ENCODE measurements at places on chromosomes 12 and 14. TPM values are rescaled to one million over a fixed set of nuclear protein-coding genes. Genes with fewer than 3 reads are reported as not detected.

The KSR2 gene
- 0.13 TPM for polyA plus RNA-seq

DNA sequence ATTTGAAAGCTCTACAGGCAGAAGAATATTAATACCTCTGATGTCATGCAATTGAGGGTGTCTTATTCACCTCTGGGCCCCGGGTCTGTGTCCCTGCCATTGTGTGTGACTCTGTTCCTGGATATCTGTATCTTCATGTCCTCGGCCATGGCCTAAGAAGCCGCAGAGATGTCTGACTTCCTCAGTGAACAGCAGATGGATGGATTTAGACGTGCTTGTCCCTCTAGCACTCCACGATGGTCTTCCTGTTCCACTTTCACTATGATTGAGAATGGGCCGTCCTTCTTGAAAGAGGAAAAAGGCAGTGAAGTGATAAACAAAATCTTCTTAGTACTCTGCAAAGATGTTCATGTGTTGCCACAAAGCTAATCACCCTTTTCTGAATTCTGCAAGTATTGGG lies 217.4 kb downstream of the SLC41A2 start:
- peak; percentile 85 for DNase-seq

DNA sequence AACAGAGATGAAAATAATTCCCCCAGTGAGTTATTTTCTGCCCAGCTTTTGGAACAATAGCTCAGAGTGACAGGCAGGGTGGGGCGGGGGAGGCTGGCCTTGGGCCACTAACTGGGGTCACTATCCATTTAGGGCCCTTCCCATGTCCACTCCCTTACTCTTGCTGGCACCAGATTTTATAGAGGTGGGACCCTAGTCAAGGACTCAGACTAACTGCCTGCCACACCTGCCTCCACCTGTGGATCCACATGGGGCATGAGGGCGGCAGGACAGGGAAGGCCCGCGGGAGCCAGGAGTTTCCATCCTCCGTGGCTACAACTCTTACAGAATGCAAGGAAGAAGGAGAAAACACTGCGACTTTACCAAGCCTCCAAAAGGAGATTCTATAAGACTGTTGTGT lies 10.1 kb downstream of the VDR start:
- no peak for DNase-seq

DNA sequence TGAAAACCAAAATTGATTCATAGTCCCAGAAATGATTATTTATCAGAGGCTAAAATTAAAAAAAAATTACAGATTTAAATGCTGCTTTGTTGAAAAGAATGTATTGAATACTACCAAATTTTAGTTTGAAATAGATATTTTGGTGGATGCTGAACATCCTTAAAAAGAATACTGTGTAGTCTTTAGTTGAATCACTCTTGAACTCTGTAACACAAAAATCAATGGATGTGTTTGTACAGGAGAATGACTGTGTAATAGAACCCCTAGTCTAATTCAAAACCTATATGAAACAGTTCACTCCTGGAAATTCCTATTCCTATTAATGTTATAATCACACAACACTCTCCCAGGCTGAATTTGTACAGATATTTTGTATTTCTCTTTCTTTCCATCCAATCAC lies 1.5 kb upstream of the TSPAN8 start:
- no peak for DNase-seq

DNA sequence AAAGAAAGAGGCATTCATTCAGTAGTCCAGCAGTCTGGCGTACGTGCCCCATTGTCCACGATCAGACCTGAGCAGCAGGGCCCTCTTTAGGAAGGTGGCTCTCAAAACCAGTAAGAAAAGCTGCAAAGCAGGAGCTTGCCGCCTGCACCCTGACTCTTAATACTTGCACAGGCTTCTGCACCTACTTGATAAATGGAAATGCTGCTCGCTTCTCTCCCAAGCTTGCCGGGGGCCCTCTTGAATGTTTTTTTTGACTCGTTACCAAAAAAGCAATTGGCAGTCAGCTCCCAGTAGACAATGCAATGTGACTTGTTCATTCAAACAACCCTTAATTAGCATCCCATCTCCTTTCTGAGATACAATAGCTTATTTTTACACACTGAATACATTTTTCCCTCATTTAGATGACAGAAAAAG lies 27.2 kb upstream of the PTPRB start:
- peak; percentile 35 for DNase-seq

GRCh38 chr14:75578786-75579337 lies 442 bp downstream of the FLVCR2 start:
- DNase-seq = peak; percentile 59

DNA sequence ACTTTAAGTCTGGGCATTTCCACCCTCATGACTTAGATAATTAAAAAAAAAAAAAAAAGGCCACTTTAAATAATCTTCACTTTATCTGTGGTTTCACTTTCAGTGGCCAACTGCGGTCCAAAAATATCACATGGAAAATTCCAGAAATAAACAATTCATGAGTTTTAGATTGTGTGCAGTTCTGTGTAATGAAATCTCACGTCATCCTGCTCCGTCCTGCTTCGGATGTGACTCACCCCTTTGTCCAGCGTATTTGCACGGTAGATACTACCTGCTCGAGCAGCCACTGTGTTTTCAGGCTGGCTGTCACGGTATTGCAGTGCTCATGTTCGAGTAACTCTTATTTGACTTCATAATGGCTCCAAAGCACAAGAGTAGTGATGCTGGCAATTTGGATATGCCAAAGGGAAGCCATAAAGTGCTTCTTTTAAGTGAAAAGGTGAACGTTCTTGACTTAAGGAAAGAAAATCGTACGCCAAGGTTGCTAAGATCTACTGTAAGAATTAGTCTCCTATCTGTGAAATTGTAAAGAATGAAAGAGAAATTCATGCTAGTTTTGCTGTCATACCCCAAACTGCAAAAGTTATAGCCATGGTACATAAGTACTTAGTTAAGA lies 2.4 kb downstream of the E2F7 start:
- DNase-seq = no peak

GRCh38 chr12:125159702-125160101 lies 94.5 kb downstream of the AACS start:
- DNase-seq = no peak

GRCh38 chr12:99695050-99695449 lies 47.5 kb downstream of the GARIN6 start:
- no peak for DNase-seq

DNA sequence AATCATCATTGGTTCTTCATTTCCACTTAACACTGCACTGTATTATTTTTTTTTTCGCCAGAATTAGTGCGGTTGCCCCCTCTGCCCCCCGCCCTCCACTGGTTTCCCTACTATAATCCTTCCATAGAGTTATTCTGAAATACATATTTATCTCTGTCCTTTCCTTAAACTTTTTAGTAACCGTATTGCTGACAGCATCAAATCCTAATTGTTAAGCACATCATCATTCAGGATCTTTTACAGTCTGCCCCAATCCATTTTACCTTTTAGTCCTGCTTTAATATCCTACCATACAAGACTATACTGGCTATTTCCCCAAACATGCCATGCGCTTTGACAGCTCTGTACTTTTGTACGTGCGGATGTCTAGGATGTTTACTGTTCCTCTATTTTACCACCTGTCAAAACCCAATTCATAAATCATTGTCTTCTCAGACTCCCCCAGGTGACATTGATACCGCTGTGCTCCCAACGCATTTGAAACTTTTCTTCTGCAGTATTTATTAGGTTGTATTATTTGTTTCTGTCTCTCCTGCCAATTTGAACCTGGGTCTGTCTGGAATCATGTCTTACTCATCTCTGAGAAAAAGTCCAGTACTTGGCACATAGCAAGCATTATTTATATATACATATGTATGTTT lies 1.0 kb downstream of the FGFR1OP2 start:
- DNase-seq = peak; percentile 13

The SYNE2 gene
- 29.1 TPM for polyA plus RNA-seq

DNA sequence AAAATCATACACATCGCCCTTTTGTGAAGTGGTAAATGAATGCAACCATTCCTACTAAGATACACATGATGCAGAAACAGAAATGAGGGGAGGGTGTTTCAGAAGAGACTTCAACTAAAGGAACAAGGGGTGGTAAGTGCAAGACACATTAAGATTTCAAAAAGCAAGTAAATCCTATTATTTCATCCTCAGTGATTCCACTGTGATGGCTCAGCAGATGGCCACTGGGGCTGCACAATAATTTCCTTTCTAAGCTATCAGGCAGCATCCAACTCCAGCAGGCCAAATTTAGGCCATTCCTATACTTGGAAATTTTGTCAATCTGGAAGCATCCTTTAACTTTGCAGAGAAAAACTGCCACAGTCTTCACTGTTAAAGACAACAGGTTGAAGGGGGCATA lies 272.4 kb downstream of the NELL2 start:
- DNase-seq = no peak

DNA sequence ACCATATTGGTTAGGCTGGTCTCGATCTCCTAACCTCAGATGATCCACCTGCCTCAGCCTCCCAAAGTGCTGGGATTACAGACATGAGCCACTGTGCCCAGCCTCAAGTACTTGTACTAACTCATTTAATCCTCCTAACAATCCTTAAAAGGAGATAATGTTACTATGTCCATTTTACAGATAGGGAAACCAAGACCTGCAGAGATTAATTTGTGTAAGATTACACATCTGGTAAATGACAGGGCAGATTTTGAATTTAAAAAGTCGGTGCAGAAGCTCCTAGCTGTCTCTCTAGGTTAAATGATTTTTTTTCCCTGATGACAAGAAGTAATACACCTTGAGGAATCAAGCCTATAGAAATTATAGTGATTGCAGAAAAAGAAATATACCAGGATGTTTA lies 13.7 kb upstream of the HECTD1 start:
- DNase-seq = no peak

DNA sequence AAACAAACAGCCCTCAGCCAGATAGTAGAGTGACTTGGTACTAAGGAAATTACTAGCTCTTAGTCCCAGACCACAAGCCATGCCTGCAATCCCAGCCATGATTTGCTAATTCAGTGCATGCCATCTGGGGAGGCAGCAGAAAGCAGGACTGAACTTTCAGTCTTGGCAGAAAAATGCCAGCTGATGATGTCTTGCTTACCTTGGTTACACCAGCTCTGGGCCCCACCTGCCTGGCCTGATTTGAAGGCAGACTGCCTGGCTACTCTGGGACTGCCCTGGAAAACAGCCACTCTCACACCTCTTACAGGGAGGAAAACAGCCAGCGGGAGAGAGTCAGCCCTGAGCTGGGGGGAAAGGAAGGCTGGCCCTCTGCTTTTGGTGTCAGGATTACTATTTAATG lies 4.6 kb upstream of the UNC119B start:
- DNase-seq = no peak

GRCh38 chr12:117035287-117035686 lies 63.9 kb downstream of the TESC start:
- DNase-seq = no peak

The AMDHD1 gene
- polyA plus RNA-seq = 0.09 TPM

- DNase-seq = peak; percentile 91
Observed at GRCh38 chr14:34059925-34060650, 109.2 kb upstream of the EGLN3 start.

DNA sequence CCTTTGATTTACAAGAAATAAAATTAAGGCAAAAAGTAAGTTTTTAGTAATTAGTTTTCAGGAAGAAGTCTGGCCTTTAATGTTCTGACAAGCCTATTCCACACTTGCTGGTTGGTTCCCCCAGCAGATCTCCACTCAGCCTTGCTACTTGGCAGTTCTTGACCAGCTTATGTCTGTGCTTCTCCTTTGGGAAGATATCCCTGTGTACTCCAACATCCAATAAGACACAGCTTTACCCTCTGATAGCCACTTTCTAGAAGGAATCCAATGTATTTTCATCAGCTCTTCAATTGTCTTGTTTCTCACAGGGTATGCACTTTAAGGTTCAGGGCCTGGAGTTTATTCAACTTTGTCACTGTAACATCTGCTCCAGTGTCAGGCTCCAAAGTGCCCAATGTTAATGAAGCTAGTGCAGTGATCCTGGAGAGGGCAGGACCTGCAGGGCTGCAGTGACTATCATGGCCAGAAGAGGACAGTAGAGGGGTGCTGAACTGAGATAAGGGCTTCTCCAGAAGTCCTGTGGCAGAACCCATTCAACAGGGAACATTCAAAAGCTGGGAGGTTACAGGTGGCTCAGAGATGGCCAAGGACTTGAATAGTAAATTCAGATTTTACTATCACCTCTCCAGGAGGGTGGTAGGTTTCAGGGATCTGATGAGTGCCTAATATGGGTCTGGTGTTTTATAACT lies 22.9 kb downstream of the JKAMP start:
- DNase-seq = peak; percentile 40

DNA sequence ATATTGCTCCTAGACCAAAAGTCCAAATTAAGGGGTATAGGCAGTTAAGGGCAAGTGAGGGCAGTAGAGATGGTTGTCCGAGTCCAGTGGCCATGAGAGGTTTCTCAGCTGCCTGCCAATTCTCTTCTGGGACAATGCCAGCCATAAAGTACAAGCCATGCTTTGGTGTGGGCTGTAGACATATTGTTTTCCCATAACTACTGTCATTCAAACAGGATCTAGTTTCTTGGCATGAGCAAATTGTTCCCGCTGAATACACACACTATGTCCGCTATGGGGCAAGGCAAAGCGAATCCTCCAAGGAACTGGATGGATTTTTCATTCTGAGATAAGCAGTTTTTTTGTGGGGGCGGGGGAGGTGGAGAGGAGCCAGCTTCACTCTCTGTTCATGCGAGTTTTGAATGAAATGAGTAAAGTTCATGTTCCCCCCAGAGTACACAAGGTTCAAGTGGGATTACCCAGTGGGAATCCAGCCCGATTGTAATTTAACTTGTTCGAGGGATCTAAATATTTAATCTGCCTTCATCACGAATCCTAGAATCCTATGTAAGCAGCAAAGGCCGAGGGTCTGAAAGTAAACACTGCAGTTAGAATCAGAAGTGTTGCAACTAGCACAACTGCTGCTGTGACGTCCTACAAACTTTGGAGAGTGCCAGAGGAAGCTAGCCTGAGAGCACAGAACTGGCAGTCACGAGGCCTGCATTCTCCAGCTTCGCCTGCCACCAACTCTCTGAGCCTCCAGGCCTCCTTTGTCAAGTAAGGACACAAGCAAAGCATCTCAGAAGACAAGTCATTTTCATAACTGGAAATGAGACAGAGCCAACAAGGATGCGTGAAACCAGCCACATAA lies 137.0 kb downstream of the CRADD start:
- peak; percentile 86 for DNase-seq

- DNase-seq = no peak
Observed at GRCh38 chr12:119375883-119376190, 41.3 kb downstream of the CCDC60 start.

DNA sequence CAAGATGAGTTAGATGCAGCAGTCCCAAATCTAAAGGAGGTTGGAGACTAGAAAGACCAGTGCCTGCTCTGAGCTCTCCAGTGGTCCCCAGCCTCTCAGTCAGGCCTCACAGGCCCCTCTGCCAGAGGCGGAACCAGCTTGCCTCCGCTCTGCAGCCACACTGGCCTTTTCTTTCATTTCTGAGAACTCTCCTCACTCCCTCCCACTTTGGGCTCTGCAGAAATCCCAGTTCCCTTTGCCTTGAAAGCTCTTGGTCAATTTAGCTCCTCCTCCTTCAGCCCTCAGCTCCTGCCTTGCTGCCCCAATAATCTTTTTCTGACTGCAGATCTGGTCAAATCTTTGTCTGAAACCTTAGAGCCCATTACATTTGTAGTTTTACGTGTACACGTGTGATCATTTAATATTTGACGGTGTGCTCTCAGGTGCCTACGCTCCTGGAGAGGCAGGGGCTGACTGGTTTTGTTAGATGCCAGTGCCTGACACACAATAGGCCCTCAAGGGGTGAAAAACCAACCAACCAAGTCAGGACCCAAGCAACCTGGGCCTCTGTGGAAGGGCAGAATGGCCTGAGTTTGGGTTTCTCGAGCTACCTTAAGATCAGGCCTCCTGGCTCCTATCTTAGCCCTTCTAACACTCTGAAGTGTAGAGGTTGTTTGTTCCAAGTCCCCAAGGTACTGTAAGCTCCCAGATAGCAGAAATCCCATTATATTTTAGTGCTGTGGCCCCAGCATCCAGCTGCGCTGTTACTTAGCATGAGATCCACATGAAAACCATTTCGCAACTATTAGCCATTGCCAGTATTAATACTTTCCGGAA lies 1.1 kb upstream of the NUDT4 start:
- DNase-seq = peak; percentile 73
